ENCODE measurements at places on chromosomes 11 and 22. TPM values are rescaled to one million over a fixed set of nuclear protein-coding genes. Genes with fewer than 3 reads are reported as not detected.

Gene ZP1
- 0.66 TPM for total RNA-seq

Gene FDXACB1
- 4.8 TPM for total RNA-seq

Gene GNAZ
- 0.91 TPM for total RNA-seq

Gene FRMD8
- total RNA-seq, result 51.7 TPM

Gene TNKS1BP1
- total RNA-seq, result 8.5 TPM

Gene TPBGL
- 0.18 TPM for total RNA-seq

Gene TMEM191C
- 2.6 TPM for total RNA-seq

Gene P2RX6
- total RNA-seq, result 0.57 TPM

Data from T-helper 2 cell treated with Interferon-gamma antibody and Interleukin-4, amounts not matched to agents 100 ng/mL and 5 ng/mL, for 36 hours (primary cell).